NCI-H510A treated with DMSO at 0.1 percent for 48 hours (cell line): ENCODE measurements at places on chromosomes 5 and 9.

DNA sequence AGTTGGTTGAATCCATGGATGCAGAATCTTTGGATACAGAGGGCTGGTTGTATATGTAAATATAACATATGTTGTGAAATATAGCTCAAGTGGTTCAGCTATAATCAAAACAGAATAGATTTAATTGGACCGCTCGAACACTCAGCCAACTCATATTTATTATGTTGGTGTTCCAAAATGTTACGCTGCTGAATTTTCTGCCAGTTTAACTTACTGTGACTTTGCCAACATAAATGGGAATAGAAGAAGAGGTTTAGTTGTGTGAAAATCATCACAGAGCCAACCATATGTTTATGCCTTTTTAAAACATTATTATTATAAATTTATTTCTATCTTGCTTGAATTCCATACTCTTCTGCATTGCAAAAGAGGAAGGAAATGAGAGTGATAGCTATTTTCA is 178.2 kb upstream of the FBXL7 start:
- no peak for DNase-seq

GRCh38 chr9:93644397-93645088 is 68.2 kb downstream of the PHF2 start:
- no peak for DNase-seq

DNA sequence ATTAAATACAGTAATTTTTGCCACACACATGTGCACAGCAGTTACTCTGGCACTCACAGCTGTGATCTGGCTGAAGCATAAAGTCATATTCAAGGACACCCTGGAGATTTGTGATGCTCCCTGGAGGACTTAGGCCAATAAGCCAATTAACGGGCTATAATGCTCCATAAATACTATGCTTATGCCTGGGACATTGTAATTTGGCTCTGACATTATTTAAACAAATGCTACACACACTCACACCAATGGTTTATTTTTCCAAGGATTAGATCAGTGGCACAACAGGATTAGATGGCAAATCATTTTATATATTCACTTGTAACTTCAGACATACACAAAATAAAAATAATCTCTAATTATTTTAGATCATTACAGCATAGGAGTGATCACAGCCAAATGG is 111.2 kb downstream of the LMNB1 start:
- DNase-seq = no peak

DNA sequence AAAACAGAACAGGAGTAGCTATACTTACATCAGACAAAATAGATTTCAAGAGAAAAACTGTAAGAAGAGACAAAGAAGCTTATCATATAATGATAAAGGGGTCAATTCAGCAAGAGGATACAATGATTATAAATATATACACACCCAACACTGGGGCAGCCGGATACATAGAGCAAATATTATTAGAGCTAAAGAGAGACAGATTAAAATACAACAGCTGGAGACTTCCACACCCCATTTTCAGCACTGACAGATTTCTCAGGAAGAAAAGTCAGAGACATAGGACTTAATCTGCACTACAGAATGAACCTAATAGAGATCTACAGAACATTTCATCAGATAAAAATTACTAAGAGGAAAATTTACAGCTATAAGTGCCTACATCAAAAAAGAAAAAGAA is 35.7 kb downstream of the OXCT1 start:
- no peak for DNase-seq

GRCh38 chr9:130891688-130892476 is 4.7 kb downstream of the QRFP start:
- DNase-seq = no peak

DNA sequence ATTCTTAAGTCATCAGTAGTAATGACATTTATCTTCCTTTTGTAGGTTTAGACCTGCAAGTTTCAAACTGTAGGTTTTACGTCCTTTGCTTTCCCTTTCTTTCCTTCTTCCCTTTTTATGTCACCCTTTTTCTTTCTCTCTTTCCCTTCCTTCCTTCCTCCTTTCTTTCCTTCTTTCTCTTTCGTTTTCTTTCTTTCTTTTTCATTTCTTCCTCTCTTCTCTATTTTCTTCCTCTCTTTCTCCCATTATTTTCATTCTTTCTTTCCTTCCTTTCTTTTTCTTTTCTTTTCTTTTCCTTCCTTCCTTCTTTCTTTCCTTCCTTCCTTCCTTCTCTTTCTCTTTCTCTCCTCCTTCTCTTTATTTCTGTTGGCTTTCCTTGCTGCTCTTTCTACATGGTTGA is 59.9 kb downstream of the WDR36 start:
- DNase-seq = no peak

- no peak for DNase-seq
These were observed 308.6 kb upstream of the RGMB start for GRCh38 chr5:98464737-98465330.

DNA sequence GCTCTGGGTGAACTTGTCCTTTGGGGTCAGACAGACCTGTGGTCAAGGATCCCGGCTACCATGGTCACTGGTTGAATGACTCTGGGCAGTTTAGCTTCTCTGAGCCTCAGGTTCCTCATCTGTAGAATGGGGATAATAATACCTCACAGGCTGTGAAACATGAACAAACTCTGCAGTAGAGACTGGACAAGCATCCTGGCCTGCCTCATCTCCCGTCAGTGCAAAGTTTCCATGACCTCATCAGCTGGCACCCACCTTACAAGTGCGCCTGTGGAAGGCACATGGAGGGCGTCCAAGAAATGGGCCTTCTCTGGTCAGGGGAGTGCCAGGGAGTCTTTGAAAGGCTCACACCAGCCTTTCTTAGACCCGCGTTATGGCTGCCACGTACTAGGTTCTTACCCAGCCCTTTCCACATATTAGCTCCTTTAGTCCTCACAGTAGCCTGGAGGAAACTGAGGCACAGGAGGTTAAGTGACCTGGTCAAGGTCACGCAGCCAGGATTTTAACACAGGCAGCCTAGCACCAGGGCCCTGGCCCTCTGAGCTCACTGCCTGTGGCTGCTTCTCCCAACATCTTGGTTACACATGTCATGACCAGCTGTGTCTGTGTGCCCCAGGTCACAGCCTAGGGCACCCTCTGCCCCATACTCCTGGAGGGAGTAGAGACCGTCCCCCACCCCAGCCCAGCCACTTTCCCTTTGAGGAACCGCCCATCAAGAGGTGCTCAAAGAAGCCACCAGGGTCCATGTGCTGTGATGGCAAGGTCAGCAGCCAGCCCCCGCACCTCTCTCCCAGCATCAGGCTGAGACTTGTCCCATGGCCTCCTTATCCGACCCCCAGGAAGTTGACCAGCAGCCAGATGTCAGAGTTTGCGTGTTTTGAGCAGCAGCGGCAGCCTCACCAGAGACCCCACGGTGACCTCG is 39.4 kb upstream of the RPL26L1 start:
- DNase-seq = no peak

DNA sequence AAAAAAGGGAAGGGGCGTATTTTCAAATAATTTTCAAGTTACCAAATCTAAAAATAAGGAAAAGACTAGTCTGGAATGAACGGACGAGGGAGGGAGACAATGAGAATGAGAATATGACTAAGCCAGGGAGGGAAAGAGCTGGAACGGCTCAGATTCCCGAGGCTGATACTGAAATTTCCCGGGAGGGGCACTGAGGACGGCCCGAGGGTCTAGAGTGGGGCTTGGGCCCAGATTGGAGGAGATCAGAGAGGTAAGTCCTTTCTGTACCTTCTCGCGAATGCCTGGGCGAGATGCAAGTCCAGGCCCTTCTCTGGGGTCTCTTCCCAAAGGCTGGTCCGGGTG is 3.4 kb upstream of the CCIN start:
- DNase-seq = no peak

DNA sequence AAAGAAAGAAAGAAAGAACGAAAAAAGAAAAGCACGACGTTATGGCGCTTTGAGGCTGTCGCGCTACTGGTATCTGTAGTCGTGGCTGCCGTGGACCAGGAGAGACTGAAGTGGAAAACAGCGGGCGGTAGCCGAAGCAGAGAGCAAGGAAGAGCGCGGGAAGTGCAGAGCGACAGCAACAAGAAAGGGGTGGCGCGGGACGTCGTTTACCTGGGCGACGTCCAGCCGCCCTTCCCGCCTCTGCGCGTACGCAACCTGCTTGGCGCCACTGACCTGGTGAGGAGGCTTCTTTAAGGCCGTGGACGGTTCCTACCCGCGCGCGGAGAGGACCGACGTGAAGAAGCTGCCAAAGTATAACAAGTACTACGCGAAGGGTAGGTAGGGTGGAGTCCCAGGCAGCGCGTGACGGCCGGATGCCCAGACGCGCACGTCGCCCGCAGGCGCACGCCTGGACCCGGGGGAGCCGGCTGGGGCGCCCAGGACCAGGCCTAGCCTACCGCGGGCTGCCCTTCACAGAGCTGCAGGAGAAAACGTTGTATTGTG is 15.4 kb downstream of the CCL28 start:
- no peak for DNase-seq

DNA sequence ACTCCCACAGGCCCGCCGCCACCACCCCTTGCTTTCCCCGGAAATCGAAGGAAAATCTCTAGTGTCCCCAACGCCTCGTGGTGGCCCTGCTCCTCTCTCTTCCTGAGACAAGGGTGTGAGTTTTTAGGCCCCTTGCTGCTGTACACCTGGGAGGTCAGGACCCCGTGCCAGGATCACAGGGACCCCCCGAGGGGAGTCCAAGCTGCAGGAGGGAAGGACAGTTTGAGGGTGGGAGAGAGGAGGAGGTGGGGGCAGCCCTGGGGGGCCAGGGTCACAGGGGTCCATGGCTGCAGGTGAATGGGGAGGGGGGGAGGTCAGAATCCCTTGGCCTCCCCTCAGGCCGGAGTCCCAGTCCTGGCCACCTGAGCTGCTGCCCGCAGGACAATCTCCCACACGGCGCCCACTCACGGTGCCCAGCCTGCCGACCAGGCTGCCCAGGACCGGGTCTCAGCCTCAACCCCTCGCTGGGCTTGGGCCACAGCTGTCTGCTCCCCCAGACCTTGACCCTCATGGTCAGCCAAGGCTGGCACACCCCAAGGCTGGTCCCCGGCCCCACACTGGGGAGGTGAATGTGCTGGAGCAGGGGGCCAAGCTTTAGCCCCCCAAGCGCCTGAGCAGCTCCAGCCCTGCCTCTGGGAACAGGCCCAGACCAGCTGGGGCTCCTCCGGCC is 19.9 kb downstream of the TPPP start:
- DNase-seq = no peak

- no peak for DNase-seq
These were observed 2046.8 kb upstream of the CDH9 start for GRCh38 chr5:29085142-29085541.
